ENCODE measurements at places on chromosomes 1 and 21. TPM values are rescaled to one million over a fixed set of nuclear protein-coding genes. Genes with fewer than 3 reads are reported as not detected.

The HHIPL2 gene
- total RNA-seq = 0.14 TPM

DNA sequence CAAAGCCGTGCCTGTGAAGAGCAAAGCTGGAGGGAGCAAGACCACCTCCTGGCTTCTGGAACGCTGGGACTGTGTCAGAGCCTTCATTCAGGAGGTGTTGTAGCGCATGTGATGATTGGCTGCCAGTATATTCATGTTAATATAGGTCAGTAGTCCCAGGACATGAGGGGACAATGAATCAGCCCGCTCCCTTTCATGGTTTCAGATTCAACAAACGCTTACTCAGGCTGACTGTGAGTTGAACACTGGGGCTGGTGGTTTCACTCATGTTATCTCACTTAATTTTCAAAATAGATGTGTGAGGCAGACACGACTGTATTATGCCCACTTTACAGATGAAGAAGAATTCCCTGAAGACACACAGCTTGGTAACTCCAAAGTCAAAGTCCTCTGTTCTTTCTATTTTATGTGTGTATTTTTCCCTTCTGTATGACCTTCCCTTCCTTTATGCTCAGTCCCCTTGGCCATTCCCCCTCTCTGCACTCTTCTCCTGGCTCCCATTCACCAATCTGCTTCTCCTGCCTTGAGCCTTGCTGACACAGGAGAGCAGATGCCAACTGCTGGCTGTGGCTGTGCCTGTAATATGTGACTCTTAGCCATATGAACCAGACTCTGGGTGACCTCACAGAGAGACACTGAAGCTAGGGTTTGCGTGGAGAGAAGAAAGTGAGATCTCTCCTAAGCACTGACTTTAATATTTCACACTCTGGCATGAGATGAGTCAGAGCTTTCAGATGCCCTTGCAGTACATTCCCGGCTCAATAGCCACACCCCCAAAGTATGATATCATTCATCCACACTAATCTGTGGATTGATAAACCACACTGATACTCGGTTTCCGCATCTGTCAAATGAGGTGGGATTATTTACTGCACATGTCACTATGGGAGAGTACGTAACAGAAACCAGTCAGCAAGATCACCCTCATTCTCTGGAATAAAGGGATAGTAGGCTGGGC is 31.4 kb upstream of the KIRREL1 start:
- DNase-seq = no peak

DNA sequence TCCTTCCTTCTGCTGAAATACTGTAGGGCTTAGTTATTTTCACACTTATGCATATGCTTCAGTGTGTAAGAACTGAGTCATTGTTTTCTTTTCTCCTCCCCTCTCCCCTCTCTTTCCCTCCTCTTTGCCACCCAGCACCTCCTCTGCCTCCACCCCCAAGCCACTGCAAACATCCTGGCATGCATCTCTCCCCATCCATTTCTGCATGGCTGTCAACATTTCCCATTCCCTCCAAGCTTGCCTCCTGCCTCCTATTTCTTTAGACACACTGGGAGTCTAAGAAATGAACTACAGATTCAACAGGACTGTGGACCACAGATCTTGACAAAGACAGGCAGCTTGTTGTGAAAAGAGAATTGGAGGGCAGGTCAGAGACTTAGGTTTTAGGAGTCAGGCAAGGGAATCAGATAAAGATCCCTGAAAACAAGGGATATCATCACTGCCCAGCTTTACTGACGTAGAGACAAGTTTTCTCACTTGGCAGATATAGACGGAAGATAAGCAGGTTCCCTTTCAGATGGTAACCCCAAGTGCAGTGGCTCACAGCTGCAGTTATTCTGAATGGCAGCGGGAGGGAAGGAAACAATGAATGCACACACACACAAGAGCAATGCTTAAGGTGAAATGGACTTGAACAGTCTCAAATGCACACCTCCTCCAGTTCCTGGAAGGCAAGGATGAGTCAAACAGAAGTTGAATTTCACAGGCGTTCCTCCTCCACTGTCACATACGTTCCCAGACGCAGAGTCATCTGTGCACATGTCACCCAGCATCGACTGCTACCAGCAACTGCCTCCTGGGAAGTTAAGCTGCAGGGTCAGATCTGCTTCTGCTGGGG is 56.1 kb downstream of the HIVEP3 start:
- no peak for DNase-seq

- no peak for DNase-seq
These were observed 11.9 kb upstream of the PEAR1 start for GRCh38 chr1:156881663-156882062.

GRCh38 chr1:89540406-89540970 is 15.9 kb downstream of the LRRC8B start:
- DNase-seq = no peak
